ENCODE measurements at places on chromosomes 12 and 14.
A peak's percentile ranks its signal among the peaks of the same experiment; 100 is the strongest.

GRCh38 chr14:36591482-36591881 is 9.1 kb upstream of the NKX2-8 start:
- DNase-seq: no peak

DNA sequence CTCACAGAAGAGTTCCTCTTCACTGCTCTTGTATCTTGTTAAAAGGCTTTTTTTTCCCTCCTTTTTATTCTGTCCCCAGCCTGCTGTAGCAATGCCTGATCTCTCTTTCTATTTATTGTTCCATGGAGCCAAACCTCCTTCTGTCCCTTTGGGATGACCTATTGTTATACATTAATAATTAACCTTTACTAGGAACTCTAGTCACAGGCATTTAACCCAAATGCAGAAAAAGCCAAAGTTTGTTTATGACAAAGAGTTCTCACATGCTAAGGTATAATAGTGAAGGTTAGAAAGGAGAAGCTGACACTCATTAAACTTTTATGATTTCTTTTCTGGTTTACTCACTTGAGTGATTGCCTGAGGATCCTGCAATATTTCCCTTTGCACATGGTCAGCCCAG is 535.8 kb downstream of the NRXN3 start:
- no peak for DNase-seq

- DNase-seq: no peak
These were observed 64.5 kb downstream of the TTC9 start for GRCh38 chr14:70706177-70706576.

GRCh38 chr12:32039347-32039746 is 67.3 kb upstream of the BICD1 start:
- peak; percentile 29 for DNase-seq

- no peak for DNase-seq
These were observed 7.9 kb downstream of the NKX2-1 start for GRCh38 chr14:36511981-36512584.

DNA sequence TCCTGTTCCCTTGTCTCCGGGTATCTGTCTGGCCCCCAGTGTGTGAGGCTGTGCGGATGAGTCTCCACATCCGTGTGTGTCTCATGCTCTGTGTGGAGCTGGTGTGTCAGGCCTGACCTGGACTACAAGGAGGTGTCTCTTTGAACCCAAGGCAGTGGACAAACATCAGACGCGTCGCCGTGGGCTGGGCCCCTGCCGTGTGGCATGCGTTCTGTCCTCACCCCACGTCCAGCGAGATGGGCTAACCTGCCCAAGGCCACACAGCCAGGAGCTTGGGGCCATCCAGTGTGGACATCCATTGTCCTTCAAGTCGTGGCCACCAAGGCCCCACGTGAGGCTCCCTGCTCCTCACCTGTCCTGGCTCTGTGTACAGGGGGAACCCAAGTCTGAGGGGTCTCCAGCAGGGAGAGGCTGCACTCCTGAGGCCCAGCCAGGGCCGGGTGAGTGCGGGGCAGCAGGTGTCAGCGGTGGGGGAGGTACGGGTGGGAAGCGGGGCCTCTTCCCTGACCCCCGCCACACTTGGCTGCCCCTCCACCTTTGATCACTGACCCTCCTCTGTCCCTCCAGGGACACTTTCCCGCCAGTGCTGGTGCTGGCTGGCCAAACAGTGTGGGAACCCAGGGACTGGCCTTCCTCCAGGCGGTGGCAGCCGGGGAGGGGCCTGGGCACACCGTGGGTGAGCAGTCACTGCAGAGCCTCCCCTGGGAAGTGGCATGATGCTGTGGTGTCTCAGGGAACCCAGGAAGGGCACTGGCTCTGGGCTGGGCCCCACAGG is 48.5 kb downstream of the CYP46A1 start:
- no peak for DNase-seq

GRCh38 chr12:124398578-124399227 is 103.8 kb downstream of the RFLNA start:
- no peak for DNase-seq

DNA sequence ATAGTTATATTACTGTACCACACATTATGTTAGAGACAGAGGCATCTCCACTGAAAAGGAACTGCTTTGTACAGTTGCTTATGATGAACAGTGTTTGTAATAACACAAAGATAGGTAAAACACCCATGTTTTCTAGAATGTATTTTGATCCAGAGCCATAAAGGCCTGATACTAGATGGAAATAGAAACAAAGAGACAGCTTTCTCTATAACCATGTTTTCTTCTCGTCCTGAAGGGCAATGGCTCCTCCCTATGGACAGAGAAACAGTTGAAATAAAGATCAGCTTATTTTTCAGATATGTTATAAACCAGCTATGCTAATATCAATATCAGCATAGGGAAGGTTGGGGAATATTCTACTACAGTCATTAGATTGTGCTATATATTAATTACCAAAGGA is 109.2 kb downstream of the ATXN7L3B start:
- DNase-seq: no peak

Measured in foreskin fibroblast (primary cell).